ENCODE measurements at places on chromosomes 13 and 19.

DNA sequence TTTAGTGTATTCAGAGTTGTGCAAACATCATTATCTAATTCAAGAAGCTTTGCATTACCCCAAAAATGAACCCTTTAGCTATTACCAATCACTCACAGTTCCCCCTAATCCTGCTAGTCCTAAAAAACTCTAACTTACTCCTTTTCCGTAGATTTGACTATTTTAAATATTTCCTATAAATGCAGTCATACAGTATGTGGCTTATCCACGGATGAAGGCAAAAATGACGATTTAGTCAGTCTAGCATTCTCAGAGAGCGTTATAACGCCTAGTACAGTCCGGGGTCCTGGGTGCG is 587 bp upstream of the ZNF383 start:
- no peak for DNase-seq

DNA sequence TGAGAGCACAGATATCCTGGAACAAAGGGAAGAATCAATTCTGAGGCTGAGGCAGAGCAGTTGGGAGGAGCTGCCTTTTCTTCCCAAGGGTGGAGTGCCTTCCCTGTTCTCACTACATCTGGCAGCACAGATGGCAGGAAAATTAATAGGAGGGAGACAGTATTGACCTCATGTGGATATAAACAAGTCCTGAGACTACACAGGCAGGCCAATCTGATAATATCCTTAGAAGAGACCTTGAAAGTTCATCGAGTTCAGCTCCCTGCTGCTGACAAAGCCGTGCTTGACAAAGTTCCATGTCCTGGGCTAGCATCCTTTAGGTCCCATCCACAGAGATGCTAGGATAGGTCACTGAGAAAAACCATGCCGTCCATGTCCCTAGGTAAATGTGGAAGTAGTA is 1451.5 kb downstream of the EFNB2 start:
- DNase-seq: no peak

DNA sequence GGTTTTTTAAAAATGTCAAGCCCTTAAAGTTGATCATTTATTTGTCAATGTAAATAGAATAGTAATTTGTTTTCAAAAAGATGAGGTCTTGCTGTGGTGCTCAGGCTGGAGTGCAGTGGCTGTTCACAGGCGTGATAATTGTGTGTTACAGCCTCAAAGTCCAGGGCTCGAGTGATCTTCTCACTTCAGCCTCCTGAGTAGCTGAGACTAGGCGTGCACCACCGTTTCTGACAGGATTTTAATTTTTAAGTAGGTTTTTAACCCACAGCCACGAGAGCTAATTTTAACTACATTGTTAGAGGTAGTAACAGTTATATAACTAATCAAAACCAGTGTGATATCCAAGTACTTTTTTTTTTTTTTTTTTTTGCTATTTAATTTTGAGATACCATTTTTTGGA is 43.1 kb downstream of the CNMD start:
- no peak for DNase-seq

- DNase-seq: no peak
These were observed 1.0 kb downstream of the MBOAT7 start for GRCh38 chr19:54188215-54188871.

All from NCI-H774 (cell line).